ENCODE measurements at places on chromosomes 1 and 21. TPM values are rescaled to one million over a fixed set of nuclear protein-coding genes. Genes with fewer than 3 reads are reported as not detected.

HAO2 gene
- total RNA-seq, result 0.21 TPM

ARPC5 gene
- total RNA-seq, result 190 TPM

CD52 gene
- total RNA-seq, result not detected

DNA sequence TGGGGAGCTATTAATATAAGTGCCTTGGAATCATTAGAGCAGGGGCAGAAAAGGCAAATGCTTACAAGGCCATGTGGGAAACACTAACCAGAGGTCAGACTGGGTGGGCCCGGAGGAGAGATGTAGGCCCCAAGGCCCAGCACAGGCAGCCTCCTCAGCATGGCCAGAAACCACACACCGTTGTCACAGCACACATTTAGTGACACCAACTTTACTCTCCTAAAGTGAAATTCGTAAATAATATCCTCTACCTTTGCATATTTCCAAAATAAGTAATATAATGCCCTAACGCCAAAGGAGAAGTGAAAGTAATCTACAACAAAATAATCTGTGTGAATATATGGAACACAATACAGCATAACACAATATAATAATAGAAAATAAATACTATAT, 62.6 kb downstream of the KIF21B start:
- DNase-seq, result no peak

GRCh38 chr1:38085666-38086330, 39.2 kb upstream of the POU3F1 start:
- DNase-seq, result no peak

DNA sequence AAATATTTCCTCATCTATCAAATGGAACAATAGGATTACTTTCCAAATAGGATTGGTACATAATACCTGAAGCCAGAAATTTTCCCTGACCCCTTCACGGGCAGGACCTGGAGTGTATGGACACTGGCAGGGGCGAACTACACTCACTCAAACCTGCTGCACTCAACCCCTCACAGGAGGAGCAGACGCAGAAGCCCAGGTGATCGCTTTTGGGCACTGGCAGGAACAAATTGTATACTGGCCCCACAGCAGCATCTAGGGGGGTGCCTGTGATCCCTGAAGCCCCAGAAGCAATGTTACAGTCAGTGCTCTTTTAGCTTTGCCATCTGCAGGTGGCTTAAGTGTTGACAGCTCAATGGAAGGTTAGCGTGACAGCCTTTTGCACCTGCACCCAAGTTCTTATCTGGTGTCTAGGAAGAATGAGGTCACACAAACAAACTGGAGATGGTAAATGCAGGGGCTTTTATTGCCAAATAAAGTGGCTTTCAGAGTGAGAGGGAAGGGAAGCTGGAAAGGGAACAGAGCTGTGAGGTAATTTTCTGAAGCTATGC, 199.2 kb upstream of the NEGR1 start:
- no peak for DNase-seq

DNA sequence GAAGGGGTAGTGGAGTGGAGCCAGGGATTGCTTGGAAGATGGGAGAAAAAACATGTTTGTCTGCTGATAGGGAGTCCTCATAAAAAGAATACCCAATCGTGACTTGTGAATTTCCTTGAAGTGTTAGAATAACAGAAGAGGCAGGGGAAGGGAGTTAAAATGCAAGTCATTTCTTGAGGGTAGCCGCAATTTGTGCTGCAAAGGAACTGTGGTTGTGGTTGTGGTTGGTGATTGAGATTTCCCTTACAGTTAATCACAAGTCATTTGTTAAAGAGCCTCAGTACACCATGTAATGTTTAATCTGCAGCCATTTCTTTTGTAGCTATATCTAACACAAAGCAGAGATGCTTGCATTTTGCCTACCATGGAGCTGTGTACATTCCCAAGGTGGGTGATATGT, 38.5 kb upstream of the EGLN1 start:
- DNase-seq, result no peak

- no peak for DNase-seq
Observed at GRCh38 chr1:21663248-21663950, 5.8 kb downstream of the RAP1GAP start.

DNA sequence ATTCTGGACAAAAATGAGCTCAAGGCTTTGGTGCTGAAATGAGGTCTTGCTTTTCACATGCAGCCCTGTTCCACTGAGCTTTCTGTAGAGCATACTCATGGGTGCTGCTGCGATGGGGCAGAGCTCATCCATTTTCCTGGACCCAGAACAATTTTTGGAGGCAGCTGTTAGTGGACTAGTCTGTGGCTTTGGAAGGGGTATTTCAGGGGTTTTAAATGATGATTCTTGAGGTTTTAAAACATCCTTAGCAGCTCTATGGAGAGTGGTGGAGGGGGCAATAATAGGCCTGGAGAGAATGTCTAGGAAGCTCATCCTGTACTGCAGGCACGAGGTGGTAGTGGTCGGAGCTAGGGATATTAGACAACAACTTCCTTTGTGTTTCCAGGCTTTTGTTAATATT, 16.5 kb downstream of the NOS1AP start:
- no peak for DNase-seq

DNA sequence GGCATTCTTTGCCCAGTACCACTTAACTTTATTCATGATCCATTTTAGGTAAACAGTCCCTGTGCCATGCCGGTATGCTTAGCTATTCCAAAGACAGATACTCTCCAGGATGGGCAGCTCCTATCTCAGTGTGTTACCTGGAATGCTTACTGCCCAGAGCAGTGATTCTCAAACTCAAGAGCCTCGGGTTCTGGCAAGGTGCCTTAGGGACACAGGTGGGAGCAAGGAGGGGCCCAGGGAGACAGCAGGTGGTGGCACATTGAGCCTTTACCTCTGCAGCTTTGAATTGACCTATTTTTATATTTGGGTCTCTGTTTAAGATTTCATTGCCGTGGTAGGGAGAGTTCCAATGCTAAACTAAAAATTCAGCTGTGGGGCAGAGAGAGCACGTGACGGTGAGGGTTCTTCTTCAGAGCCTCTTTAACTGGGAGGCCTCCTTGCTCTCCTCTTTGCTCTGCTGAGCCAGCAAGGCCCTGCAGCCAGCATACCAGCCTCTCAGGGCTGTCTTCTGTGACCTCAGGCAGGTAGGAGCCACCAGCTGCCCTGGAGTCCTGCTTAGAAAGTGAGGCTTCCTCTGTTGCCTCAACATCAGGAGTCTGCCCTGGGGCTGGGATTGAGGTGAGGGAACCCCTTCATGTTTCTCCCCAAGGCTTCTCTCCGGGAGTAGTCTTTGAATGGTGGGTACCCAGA, 20.2 kb downstream of the PHGDH start:
- peak; percentile 16 for DNase-seq

GRCh38 chr1:241902391-241903065, 54.5 kb downstream of the EXO1 start:
- DNase-seq, result no peak

All from SK-MEL-5 (cell line).